ENCODE measurements at places on chromosomes 7 and 10.

DNA sequence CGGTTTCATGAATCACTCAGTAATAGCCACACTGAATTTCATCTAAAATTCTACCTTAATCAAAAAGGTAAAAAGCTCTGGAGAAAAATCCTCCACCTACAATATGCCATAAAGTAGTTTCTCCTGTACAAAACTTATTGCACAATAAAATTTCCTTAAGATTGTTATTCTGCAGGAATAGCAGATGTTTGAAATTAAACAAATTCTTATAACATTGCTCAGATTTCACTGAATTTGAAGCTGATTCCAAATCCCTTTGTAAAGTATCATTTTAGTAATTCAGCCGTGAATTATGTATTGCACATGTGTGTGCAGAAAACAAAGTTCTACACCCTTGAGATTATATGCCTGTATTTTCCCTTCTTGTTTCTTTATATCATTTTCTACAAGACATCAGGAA, 123.8 kb downstream of the AMPH start:
- DNase-seq = no peak

DNA sequence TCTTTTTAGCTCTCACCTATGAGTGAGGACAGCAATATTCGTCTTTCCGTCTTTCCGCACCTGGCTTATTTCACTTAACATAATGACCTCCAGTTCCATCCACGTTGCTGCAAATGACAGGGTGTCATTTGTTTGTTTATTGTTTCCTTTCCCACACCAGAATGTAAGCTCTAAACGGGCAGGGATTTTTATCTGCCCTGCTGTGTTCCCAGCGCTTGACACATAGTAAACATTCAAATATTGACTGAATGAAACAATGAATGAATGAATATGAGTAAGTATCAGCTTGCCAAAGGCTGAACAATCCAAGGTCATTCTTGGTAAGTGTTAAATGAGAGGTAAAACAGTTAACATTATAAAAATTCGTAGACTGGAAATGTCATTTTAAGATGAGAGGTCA, 12.8 kb downstream of the SH3PXD2A start:
- DNase-seq = no peak

- DNase-seq = no peak
Observed at GRCh38 chr7:159031135-159031701, 113.4 kb downstream of the VIPR2 start.

DNA sequence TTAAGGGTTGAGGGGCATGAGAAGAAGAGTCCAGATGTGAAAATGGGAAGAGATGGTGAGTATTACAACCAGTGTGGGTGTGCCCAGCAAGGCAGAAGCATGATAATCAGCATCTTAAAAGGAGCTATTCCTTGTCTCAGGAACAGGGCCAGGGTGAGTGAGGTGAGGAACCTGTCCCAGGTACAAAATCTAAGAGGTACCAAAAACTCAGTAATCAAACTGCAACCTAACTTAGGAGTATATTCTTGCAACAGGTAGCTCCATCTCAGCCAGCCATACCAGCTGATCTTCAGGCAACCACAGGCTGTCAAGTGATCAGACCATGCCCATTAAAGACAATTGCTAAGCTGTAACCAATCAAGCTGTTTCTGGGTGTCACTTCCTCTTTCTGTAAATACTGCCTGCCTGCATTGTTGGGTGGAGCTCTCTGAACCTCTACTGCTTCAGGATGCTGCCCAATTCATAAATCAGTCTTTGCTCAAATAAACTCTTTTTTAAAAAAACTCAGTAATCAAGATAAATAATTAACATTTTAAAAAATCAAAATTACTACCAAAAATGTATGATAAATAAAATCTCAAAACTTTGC, 7.4 kb downstream of the KEL start:
- no peak for DNase-seq

DNA sequence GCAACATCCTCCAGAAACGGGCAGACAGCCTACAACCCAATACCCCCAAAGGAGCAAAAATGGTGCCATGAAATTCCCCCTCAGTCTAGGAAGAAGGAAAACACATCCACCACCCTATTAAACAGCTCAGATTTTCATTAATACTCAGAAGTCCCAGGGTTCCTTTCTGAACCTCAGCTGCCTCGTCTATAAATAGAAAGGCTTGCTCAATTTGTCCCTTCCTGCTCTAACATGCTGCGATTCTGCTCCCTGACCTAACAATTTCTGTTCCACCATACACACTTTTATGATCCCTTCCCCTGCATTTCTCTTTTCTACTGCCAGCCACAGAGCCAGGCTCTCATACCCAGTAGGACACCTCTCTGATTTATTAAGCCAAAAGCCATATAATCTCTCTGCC, 68.1 kb downstream of the MTERF1 start:
- no peak for DNase-seq

DNA sequence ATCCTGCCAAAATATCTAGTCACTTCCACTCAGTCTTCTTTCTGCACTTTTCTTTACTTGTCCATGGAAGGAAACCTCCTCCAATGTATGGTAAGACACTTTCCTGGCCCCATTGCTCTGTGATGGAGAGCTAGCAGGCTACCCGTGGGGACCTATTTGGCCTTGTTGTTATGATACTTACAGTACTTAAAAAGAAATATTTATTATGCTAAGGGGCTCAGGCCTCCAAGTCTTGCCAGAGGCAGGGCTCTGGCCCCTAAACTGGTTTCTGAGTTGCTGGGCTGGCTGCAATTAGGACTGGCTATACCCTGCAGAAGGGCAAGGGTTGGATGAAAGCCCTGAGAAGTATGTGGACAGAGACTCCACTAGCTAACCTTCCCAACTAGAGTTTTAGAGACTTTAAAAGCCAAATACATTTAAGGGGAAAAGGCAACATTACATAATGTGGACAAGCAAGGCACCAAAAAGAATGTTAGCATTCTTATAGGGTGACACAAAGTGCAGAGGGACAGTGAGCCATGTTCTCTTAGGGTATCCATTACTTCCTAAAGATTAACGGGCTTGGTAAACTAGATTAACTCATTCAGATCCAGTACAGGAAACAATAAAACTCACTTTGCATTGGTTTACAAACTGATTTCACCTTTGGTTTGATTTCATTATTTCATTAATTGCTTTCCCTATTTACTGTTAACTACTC, 84.9 kb upstream of the INHBA start:
- no peak for DNase-seq

DNA sequence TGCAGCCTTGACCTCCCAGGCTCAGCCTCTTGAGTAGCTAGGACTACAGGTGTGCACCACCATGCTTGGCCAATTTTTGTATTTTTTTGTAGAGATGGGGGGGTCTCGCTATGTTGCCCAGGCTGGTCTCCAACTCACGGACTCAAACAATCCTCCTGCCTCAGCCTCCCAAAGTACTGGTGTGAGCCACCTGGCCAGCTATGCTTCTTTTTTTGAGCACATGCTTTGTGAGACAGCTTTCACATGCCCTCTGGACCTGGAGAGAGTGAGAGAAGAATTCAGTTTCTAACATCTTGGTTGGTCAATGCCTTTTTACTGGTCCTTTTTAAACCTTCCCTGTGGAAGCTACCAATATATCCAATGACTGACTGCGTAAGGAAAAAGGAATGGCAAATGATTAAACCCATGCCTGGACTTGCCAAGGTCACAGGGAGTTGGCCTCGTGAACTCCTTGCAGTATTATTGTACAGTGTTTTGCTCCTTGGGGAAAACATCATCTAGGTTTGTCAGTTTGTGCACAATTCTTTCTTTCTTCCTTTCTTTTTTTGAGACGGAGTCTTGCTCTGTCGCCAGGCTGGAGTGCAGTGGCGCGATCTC, 6.2 kb upstream of the FOXK1 start:
- DNase-seq = no peak

- DNase-seq = no peak
Observed at GRCh38 chr10:71176661-71177060, 35.7 kb upstream of the UNC5B start.

- no peak for DNase-seq
Observed at GRCh38 chr10:106311590-106311989, 852.9 kb downstream of the SORCS1 start.

GRCh38 chr10:84801156-84801555, 472.8 kb downstream of the CCSER2 start:
- DNase-seq = no peak

DNA sequence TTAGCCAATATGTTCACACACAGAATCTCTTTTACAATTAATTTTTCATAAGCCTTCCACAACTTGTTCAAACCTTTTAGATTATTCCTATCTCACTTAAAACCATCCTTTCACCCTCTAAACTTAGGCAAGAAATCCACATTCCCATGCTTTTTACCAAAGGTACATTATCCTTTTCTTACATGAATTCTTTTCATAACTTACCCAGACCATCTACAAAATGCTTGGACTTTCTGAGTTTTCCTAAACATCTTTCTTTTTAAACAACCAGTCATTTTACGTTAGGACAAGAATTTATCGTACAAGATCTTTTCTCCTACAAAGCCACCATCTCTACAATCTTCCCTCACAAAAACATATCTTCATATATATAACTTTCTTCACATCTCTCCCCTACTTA, 18.8 kb upstream of the GARS1 start:
- DNase-seq = no peak

GRCh38 chr10:73925539-73925938, 14.6 kb downstream of the PLAU start:
- DNase-seq = no peak

GRCh38 chr7:87075671-87076404, 16.4 kb upstream of the ELAPOR2 start:
- no peak for DNase-seq

- DNase-seq = peak; percentile 57
Observed at GRCh38 chr10:47261121-47261520, 38.9 kb upstream of the GDF10 start.

DNA sequence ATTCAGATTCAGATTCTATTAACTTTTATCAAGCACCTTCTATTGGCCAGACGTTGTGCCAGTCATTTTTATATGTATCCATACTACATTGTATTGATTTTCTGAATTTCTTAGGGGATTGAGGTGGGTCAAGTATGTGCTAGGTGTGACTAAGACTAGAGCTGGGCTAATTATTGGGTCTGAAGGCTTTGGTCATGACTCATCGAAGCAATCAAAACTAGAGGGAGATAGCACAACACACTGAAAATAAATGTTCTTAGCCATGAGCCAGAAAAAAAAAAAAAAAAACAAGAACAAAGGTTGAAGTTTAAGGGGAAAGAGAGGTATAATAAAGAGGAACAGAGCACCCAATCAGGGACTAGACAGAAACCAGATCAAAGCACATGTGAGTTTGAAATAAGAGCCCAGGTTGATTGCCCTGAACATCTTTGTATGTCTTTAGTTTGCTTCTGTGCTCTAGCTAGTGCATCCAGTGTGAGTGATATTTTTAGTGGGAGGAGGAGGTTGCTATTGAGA, 171.6 kb upstream of the FOXP2 start:
- no peak for DNase-seq

DNA sequence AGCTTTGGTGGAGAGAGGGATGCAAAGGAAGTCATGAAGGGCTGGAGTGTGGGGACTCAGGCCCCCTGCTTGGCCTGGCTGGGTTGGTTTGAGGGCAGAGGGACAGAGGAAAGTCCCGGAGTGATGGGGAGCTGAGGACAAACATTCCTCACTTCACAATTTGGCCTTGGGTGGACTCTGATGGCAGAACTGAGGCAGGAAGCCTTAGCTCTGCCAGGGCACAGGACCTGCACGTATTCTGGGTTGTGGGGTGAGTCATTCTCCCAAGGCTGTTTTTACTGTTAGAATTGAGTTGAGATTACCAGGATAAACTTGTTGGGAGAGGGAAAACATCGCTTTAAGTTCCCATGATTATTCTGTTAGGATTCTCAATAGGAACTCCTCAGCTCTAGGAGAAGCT, 2.6 kb downstream of the GOLGA7B start:
- no peak for DNase-seq

DNA sequence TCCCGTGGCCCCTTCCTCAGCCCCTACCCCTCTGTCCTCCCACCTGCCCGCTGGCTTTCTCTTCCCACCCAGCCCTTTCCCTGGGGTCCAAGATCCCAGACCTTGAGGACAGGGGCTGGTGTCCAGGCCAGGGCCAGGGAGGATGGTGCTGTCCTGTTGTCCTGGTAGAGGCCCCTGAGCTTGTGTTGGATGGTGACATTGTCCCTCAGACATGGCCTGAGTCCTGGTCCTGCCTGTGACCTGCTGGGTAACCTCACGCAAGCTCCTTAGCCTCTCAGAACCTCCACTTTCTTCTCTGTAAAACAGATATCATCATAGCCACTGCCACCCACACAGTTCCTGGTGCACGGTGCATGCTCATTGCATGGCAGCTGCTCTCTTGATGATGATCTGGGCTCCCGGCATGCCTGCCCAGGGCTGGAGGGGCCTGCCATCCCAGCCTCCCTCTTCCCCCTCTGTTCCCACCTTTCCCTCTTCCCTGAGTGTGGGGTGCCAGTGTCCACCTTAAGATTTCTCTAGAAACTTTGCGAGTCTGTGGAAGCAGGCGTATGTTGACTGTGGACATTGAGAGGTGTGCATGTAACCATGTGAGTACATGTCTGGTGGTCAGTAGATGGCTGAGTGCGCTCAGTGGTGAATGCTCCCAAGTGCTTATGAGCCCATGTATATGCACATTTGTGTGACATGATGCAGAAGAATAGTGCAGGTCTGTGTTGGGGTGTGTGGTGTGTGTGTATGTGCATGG, 60.4 kb downstream of the NEURL1 start:
- no peak for DNase-seq

DNA sequence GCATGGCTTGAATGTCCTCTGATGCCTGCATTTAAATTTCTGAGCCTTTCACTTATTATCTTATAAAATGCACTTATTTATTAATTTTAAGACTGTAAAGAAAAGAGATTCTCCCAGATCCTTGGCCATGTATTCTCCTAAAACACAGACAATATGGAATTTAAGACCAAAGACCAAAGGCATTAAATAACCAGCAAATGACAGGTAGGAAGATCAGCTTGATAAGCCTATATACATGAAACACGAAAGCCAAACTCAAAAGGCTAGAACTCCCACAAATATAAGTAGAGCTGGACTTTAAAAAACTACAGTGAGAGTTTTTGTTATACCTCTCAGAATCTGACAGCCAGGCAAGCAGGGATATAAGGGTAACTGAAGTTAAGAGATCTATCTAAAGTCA, 5.1 kb downstream of the ANXA11 start:
- no peak for DNase-seq

- no peak for DNase-seq
Observed at GRCh38 chr10:88555190-88555908, 27.8 kb downstream of the RNLS start.

- DNase-seq = no peak
Observed at GRCh38 chr10:96345222-96345621, 13.6 kb downstream of the OPALIN start.

DNA sequence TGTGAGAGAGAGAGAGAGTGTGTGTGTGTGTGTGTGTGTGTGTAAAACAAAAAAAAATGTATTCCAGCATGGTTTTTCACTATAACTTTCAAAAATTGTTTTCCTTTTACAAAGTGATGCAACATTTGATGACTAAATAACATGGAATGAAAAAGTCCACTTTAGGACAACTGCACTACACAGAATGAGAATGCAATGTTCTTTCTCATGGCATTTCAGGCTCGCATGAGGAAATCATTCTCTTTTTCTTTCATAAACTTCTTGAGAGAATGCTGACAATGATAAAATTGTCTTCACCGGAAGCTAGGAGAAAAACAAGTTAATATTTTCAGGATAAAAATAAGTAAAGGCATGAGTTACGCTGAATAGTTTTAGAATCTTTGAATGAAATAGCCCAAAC, 53.7 kb downstream of the SLC16A12 start:
- DNase-seq = no peak

- DNase-seq = no peak
Observed at GRCh38 chr10:6530966-6531365, 49.1 kb downstream of the PRKCQ start.

GRCh38 chr7:50653126-50653864, 88.1 kb upstream of the DDC start:
- DNase-seq = no peak

Measured in CD4-positive, alpha-beta T cell treated with Interferon alpha-2 for 1 hour (primary cell).